Hematopoietic multipotent progenitor cell treated with erythropoietin and hydrocortisone succinate and interleukin-3 and kit ligand, for 8 days (in vitro differentiated cells): ENCODE measurements at places on chromosomes 2 and 18.

DNA sequence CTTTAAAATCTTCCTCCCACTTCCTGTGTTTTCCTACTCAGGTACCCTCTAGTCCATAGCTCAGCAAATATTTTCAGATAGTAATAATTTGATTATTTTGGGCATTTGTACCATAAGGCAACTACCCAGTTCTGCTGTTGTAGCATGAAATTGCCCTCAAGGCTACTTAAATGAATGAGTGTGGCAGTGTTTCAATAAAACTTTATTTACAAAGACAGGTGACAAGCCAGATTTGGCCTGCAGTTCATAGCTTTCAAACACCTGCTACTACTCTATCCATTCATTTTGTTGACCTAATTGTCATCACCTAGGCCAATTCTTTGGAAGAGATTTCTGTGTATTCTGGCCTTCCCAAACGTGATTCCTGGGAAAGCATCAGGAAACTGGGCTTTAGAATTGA, 28.9 kb downstream of the NYAP2 start:
- no peak for DNase-seq

GRCh38 chr2:29628108-29628745, 293.2 kb downstream of the ALK start:
- DNase-seq = no peak

DNA sequence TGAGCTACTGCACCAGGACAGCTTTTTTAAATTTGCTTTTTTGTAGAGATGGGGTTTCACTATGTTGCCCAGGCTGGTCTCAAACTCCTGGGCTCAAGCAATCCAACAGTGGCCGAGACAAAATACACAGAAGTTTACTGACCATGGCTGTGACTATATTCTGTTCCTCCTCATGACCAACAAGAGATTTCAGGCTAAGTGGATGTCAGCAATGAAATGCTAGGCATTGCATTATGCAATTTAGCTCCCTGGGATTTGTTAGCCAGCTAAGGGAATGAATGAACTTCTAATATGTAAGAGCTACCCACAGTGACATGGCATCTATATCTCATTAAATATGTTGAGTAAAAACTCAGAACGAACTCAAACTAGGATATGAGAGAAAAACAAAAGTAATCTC, 81.9 kb upstream of the MBOAT2 start:
- no peak for DNase-seq

- no peak for DNase-seq
Observed at GRCh38 chr2:234593636-234594035, 96.8 kb upstream of the ARL4C start.

- no peak for DNase-seq
Observed at GRCh38 chr2:120919771-120920453, 184.2 kb downstream of the GLI2 start.

DNA sequence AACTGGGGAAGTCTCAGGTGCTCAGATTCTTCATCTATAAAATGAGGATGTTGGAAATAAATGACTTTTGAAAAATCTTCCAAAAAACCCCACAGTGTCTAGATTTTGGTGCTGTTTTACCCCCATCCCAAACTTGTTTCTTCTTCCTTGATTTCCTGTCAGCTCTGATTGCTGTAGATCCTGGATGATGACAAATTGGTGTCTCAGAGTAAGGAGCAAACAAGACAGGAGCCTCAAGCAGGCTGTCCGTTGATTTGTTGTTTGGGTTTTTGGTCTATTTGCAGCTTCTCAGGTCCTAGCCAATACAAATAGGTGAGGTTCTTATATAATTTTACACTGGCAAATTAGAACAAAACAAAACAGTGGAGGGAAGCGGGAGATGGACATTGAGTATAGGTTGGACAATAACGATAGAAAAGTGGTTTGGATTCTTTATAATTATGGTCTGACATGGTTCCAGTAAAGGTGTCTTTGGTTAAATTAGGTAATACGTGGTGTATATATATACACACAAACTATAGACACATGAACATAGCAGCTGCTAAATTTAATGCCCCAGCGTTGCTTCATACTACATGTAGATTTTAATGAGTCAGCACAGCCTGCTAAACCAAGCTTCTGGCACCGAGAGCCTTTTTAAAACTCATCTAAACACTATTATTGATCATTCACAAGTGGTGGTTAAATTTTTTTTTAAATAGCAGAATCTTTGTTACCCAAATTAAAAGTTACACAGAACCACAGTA, 142.5 kb downstream of the FMNL2 start:
- DNase-seq = no peak

- DNase-seq = no peak
Observed at GRCh38 chr2:226376516-226377180, 423.0 kb downstream of the IRS1 start.

- no peak for DNase-seq
Observed at GRCh38 chr2:238284802-238285515, 3.5 kb downstream of the PER2 start.

- no peak for DNase-seq
Observed at GRCh38 chr2:146867477-146867986, 977.3 kb upstream of the ACVR2A start.

GRCh38 chr2:207683438-207683837, 28.0 kb upstream of the CCNYL1 start:
- no peak for DNase-seq

DNA sequence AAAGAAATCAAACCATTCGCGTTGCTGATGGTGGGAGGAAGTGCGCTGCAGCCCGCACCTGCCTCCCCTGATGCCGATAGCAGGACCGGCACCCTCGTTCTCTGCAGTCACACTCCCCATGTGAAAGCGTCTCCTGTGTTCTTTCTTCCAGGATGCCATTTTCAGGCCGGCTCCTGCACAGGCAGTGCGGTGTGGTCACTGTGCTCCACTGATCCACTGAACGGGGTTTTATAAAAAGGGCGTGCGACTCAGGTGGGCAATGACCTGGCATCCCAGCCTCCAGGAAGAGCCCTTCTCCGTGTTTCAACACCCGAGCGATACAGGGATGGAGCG, 88.3 kb upstream of the SNTG2 start:
- no peak for DNase-seq

DNA sequence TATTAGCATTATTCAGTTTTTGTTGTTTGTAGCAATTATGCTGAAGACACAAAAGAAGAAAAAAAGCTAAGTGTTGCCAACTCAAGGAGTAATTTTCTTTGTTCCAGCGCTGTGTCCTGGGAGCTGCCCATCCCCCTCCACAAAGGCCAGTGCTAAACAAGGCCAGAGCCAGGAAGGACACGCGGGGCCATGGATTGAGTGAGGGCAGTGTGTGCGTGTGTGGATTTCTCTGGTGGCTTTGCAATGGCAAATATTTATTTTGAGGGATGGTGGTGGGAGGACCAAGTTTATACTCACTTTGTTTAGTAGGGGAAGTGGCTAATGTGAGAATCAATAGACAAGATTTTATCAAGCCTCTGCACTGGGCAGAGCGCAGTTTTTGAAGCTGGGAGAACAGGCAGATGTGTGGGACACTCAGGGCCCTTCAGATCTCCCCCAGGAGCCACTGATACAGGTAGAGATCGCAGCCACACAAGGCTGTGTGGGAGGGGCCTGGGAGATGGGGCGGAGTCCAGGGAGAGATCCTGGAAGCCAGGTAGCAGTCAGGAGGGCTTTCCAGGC, 11.4 kb downstream of the AGAP1 start:
- DNase-seq = no peak

- no peak for DNase-seq
Observed at GRCh38 chr18:24018299-24018886, 3.8 kb downstream of the TTC39C start.

GRCh38 chr2:1588978-1589621, 155.2 kb downstream of the PXDN start:
- DNase-seq = no peak

DNA sequence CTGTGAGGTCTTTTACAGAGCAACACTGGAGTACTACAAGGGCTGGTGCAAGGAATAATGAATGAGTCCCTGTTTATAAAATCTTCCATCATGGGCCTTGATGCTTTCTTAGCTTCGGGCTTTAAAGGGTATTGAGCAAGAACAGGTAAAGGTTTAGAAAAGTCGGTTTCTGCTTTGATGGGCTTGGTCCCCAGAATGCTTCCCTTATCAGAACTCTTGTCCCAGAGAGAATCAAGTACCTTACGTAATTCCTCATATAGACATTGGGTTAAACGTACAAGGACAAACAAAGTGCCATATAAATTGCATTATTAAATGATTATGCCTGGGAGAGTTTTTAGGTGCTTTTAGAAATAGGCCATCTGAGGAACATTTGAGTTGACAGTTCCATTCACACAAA, 24.5 kb upstream of the REV1 start:
- DNase-seq = no peak

DNA sequence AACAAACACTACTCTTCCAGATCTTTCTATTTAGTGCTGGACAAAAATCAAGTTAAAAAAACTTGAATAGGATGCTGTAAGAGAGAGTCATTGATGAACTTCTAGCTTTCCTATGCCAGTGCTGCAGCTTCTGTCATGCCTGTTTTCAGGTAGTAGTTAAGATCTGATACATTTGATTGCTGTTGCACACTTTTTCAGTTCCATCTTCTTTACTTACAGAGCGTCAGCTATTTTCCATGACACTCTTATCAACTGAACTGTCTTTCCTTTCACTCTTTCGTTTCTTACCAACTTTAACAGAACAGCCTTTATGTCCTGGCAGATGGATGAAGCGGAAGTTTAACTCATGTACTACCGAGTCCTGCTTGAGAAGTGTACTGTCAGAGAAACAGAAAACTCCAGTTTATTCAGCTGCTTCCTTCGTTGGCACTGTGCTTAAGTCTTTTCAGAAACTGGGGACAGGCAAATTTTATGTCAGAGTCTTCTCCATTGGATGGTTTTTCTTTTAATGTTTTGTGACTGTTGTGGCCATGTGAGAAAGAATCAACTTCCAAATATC, 145.9 kb upstream of the KLHL14 start:
- DNase-seq = no peak

DNA sequence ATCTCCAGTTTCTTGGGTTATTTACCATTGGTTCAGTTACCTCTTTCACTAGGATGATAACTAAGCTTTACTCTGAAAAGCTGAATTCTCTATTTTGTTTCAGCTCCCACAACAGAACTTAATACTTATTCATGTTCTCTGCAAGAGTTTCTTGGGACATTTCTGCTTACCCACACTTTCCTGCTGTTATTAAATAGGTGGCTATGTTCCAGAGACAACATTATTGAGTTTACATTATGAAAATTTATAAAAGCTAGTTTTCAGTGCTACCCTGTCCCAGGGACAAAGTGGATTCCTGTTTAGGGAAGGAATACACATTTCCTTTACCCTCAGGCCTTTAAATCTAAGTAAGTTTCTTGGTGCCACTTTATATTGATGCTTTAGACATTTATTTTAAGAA, 7.0 kb upstream of the GPD2 start:
- DNase-seq = no peak

DNA sequence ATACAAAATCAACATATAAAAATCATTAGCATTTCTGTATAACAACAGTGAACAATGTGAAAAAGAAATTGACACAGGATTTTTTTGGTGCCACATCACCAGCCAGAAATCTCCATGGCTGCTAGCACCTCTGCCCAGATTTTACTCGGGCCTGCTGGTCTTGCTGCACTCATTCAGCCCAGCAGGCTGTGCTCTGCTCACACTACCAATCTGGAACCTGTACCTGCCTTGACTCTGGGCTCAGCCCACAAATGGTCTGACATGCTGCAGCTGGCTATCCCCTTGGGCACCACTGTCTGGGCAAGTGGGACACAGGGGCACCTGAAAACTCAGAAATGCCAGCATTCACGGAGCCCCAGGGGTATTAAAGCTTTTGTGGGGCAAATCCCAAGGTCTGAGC, 392.5 kb upstream of the NRXN1 start:
- no peak for DNase-seq

DNA sequence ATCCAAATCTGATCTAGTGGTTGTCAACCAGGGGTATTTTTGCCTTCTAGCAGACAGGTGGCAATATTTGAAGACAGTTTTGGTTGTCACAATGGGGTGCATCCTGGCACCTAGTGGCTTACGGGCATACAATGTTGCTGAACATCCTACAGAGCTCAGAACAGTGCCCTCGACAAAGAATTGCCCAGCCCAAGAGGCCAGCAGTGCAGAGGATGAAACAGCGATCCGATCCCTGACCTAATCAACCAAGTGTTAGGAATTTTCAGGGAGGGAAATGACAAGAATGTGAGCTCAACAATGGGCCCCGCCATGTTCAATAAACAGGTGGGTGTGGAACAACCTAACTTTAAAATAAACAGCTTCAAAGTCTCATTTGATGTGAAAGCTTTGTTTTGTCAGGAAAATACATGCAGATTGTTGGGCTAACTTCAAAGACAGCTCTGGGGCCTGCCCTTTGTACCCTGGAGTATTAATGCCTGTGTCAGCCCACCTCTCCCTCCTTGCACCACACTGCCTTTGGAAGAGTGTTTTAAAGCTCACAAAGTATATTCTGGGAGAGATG, 22.5 kb upstream of the SCYGR5 start:
- no peak for DNase-seq

GRCh38 chr2:157871415-157871814, 4.7 kb downstream of the ACVR1 start:
- DNase-seq = no peak

GRCh38 chr2:26491563-26492167, 13.7 kb upstream of the OTOF start:
- DNase-seq = no peak

DNA sequence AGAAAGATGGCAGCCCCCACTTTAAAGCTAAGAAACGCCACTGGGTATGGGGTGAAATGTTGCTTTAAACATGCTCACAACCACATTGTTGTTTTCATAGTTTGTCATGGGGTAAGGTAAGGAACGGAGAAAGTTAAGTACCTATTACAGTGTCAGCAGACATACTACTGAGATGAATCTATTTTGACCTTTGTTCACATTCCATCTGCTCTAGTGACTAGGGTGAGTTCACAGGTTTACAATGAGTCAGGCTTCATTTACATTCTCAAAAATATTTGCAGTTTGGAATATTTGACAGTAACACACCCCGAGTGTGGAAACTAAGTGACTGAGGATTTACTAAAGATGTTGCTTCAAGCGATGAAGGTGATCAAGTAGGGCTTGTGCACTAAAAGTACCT, 428.7 kb upstream of the ACVR2A start:
- DNase-seq = no peak

- DNase-seq = no peak
Observed at GRCh38 chr2:74226648-74227213, 28.3 kb downstream of the MTHFD2 start.

- peak; percentile 27 for DNase-seq
Observed at GRCh38 chr2:100588071-100588786, 25.4 kb downstream of the PDCL3 start.

DNA sequence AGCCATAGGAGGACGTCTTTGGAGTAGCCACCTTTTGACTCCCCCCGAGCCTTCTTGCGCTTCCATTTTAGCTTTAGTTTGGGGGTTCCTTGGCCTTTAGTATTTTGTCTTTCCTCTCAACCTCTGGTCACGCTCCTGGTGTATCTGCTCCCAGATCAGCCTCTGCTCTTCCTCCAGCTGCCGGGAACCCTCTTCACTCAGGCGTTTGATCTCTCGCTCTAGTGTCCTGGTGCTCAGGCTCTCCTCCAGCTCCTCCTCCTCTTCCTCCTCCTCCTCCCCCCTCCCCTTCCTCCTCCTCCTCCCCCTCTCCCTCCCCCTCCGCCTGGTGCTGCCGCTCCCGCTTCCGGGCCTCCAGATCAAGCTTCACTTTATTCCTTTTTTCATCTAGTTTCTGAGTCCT, 1082.3 kb upstream of the TMEFF2 start:
- no peak for DNase-seq
